ENCODE measurements at places on chromosomes 16 and 17. TPM values are rescaled to one million over a fixed set of nuclear protein-coding genes. Genes with fewer than 3 reads are reported as not detected.

Gene CACNG1
- not detected for total RNA-seq

Gene G6PC1
- total RNA-seq: not detected

Gene CD300LG
- not detected for total RNA-seq

Gene RHBDL3
- 0.88 TPM for total RNA-seq

Gene ABCA10
- 0.91 TPM for total RNA-seq

Gene KRT24
- total RNA-seq: not detected

Gene KRTAP4-6
- total RNA-seq: not detected

Gene CCDC200
- total RNA-seq: not detected

DNA sequence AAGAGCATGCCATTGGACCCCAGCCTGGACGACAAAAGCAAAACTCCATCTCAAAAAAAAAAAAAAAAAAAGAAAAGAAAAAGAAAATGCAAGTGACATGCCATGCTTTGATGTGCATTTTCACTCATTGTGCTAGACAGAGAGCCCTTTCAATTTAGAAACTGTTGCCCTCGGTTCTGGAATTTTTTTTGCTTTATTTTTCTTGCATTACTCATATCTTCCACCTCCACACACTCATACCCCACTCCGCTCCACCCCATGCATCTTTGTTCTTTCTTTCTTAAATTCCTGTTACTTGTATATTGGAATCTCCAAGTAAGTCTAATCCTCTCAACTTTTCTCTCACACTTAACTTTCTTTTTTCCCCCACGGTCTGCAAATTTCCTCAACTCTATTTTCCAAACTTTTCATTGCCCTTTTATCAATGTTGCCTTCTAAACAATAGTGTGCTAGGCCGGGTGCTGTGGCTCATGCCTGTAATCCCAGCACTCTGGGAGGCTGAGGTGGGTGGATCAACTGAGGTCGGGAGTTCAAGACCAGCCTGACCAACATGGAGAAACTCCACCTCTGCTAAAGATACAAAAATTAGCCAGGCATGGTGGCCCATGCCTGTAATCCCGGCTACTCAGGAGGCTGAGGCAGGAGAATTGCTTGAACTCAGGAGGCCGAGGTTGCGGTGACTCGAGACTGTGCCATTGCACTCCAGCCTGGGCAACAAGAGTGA lies 16.8 kb upstream of the SUZ12 start:
- H3K27me3 ChIP-seq: peaks cover 37% of the 10 kb centered on the region
- no peak for DNase-seq
- no peak overlapping the region for H3K27ac ChIP-seq
- no peaks in the 10 kb centered on the region for H3K36me3 ChIP-seq
- H3K4me3 ChIP-seq: peak overlapping the region; percentile 2
- H3K4me1 ChIP-seq: peaks cover 6% of the 10 kb centered on the region

DNA sequence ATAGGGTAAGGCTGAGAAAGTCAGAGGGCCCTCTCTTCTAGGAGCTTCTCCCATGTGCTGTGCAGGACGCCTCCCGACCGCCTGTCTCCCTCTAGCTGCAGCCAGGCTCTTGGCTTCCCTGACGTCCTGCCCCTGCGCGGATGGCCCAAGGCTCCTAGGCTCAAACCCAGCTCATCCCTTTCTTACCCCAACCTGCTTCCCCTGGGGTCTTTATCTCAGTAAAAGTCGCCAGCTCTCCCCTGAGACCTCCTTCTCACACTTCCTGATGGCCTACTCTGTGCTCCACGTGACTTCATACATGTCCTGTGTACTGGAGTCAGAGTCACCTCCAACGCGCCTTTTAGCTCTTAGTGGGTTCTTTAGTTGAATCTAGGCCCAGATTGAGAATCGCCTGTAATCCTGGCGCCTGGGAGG lies 1.1 kb upstream of the ZNF747 start:
- H3K36me3 ChIP-seq: peaks cover 11% of the 10 kb centered on the region
- peak; percentile 73 for DNase-seq
- H3K27me3 ChIP-seq: no peaks in the 10 kb centered on the region
- peaks cover 21% of the 10 kb centered on the region for H3K4me1 ChIP-seq
- H3K27ac ChIP-seq: peak overlapping the region; percentile 99
- peak overlapping the region; percentile 96 for H3K4me3 ChIP-seq

- H3K27ac ChIP-seq: peak overlapping the region; percentile 95
- H3K27me3 ChIP-seq: no peaks in the 10 kb centered on the region
- H3K4me1 ChIP-seq: peaks cover 66% of the 10 kb centered on the region
- DNase-seq: no peak
Observed at GRCh38 chr16:23863511-23864422, 28.0 kb downstream of the PRKCB start.

GRCh38 chr16:9199751-9200150 lies 108.3 kb downstream of the HAPSTR1 start:
- H3K36me3 ChIP-seq: no peaks in the 10 kb centered on the region
- no peak overlapping the region for H3K27ac ChIP-seq
- DNase-seq: no peak

- H3K4me3 ChIP-seq: no peak overlapping the region
- DNase-seq: no peak
- H3K4me1 ChIP-seq: peaks cover 6% of the 10 kb centered on the region
Observed at GRCh38 chr17:82325286-82326180, 8.0 kb downstream of the SECTM1 start.

GRCh38 chr17:40121181-40122135 lies at the start of gene MSL1:
TSS of gene MSL1 (plus strand) at chr17:40121971. CDS start at chr17:40122613, 642 bp downstream.
- H3K4me3 ChIP-seq: peak within 1 kb of the TSS; percentile 81
- no peaks in the 10 kb centered on the region for H3K27me3 ChIP-seq
- peaks cover 33% of the 10 kb centered on the region for H3K4me1 ChIP-seq
- peaks cover 17% of the 10 kb centered on the region for H3K36me3 ChIP-seq
- DNase-seq: peak; percentile 91

- H3K4me1 ChIP-seq: peaks cover 36% of the 10 kb centered on the region
- no peak overlapping the region for H3K4me3 ChIP-seq
- H3K27me3 ChIP-seq: no peaks in the 10 kb centered on the region
- no peak for DNase-seq
Observed at GRCh38 chr16:29644338-29644857, 18.6 kb upstream of the SPN start.

DNA sequence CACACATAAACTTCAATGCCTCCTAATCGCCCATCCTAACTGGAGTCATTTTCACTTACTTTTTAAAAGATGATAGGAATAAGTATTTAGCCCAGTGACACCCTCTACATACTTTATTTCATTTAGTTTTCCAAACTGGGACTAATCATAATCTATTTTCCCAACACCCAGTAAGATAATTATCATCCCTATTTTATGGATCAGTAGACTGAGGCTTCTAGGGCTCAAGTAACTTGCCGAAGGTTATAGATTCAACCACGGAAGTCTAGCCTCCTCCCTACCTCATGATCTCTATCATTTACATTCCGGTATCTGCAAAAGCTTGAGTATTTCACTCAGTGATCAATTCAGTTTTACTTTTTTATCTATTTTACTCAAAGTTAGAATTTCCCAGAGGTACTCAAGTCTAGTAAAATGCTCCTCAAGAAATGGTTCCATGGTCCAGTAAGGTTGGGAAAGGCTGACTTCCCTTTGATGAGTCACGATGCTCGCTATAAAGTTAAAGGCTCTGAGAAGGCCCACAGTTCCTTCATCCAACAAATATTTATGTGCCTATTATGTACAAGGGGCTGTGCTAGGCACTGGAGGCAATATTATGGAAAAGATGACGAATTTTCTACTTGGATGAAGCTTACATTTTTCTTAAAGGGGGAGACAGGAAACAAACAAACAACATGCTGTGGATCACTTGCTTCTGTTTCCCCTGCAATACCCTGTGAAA lies 75.1 kb downstream of the TOX3 start:
- H3K27me3 ChIP-seq: no peaks in the 10 kb centered on the region
- no peak overlapping the region for H3K4me3 ChIP-seq
- no peaks in the 10 kb centered on the region for H3K36me3 ChIP-seq
- no peak for DNase-seq
- no peaks in the 10 kb centered on the region for H3K4me1 ChIP-seq

DNA sequence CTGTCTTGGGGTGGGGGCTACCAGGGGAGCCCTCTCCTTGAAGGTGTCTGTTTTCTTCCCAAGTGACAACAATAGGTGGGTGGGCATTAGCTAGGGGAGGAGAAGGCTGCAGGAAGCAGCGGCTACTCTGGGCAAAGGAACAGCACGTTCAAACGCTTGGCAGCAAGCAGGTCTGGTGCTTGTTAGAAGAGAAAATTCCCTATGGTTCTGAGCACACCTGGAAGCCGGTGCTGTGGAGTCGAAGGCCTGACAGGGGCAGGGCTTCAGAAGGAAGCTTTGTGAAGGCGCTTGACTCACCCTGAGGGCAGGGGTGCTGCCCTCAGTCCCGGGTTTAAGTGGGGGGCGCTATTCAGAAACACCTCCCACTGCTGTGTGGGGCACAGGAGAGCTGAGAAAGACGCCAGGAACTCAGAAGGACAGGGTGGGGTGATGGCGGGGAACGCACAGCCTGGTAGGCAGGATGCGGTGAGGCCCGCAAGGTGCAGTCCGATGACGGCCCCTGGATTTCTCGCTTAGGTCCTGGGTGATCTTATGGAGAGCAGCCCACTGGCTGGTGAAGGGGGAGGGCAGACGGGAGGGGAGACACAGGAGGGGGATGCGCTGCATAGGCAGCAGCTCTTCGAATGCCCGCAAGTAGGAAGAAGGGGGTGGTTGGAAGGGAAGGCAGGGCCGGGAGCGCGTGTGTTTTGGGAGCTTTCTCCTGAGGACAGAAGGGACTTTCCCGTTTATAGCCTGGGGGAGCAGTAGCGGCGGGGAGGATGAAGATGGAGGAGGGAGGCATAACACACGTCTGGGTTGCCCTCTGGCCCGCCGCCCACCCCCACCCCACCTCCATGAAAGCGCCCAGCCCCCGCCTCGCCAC lies 3.2 kb downstream of the GJD3 start:
- H3K36me3 ChIP-seq: no peaks in the 10 kb centered on the region
- H3K27ac ChIP-seq: no peak overlapping the region
- peak; percentile 28 for DNase-seq
- H3K4me1 ChIP-seq: peaks cover 22% of the 10 kb centered on the region
- H3K27me3 ChIP-seq: peaks cover 15% of the 10 kb centered on the region

GRCh38 chr17:60993497-60993896 lies 315.8 kb downstream of the BCAS3 start:
- H3K4me3 ChIP-seq: no peak overlapping the region
- H3K4me1 ChIP-seq: no peaks in the 10 kb centered on the region
- H3K27ac ChIP-seq: no peak overlapping the region
- peaks cover 4% of the 10 kb centered on the region for H3K27me3 ChIP-seq
- no peaks in the 10 kb centered on the region for H3K36me3 ChIP-seq

- H3K27me3 ChIP-seq: peaks cover 9% of the 10 kb centered on the region
- no peak for DNase-seq
- no peak overlapping the region for H3K27ac ChIP-seq
Observed at GRCh38 chr16:83952587-83952939, 477 bp upstream of the OSGIN1 start.

- H3K27ac ChIP-seq: no peak overlapping the region
- H3K27me3 ChIP-seq: peaks cover 23% of the 10 kb centered on the region
- peaks cover 4% of the 10 kb centered on the region for H3K4me1 ChIP-seq
- no peaks in the 10 kb centered on the region for H3K36me3 ChIP-seq
Observed at GRCh38 chr16:976389-976931, 5.1 kb upstream of the SOX8 start.

- H3K36me3 ChIP-seq: no peaks in the 10 kb centered on the region
- H3K27ac ChIP-seq: no peak overlapping the region
- no peaks in the 10 kb centered on the region for H3K4me1 ChIP-seq
- DNase-seq: no peak
Observed at GRCh38 chr17:65856865-65857264, 295.4 kb upstream of the AXIN2 start.

DNA sequence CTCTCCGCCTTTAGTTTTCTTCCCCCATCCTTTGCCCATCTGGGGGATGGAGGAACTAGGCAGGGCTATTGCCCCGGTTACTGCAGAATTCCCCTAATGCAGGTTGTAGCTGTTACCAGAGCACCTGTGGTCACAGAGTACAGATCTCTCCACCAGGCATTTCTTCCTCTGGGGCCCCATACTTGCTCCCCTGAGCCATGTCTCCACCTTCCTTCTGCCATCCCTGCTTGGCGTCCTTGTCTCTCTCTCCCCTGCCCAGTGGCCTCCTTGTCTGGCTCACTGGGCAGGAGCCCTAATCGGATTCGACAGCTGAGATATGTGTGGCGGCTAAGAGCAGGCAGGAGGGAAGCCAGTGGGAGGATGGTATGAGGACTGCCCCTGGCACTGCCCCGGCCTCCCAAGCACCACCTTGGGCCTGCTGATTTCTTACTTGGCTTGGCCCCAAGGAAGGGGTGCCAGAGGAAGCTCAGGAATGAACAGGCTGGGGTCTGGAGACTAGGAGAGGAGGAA lies 2.0 kb downstream of the RARA start:
- H3K36me3 ChIP-seq: no peaks in the 10 kb centered on the region
- H3K27me3 ChIP-seq: no peaks in the 10 kb centered on the region
- peaks cover 61% of the 10 kb centered on the region for H3K4me1 ChIP-seq
- no peak for DNase-seq

DNA sequence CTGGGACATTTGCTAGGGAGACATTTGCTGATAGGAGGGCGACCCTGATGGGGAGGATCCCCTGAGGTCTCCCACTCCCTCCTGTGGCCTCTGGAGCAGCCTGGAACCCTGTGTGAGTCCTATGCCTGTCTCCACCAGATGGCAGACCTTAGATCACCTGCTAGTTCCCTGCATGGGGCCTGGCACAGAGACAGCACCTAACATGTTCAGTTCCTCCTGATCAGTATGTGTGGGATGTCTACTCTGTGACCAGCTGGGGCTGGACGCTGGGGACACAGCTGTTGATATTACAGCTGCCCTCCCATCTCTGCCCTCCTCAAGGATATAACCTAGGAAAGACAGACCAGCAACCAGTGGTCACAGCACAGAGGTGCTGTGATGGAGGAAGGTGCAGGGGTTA lies 1.1 kb upstream of the ADCY7 start:
- peaks cover 5% of the 10 kb centered on the region for H3K27me3 ChIP-seq
- DNase-seq: no peak
- H3K4me3 ChIP-seq: peak overlapping the region; percentile 55
- H3K36me3 ChIP-seq: peaks cover 9% of the 10 kb centered on the region
- H3K4me1 ChIP-seq: peaks cover 66% of the 10 kb centered on the region

GRCh38 chr16:23293016-23293415 lies 9.1 kb upstream of the SCNN1B start:
- no peak overlapping the region for H3K27ac ChIP-seq
- H3K27me3 ChIP-seq: peaks cover 19% of the 10 kb centered on the region
- no peak for DNase-seq

- H3K36me3 ChIP-seq: peaks cover 25% of the 10 kb centered on the region
- H3K4me3 ChIP-seq: peak overlapping the region; percentile 94
- H3K27me3 ChIP-seq: no peaks in the 10 kb centered on the region
- H3K27ac ChIP-seq: peak overlapping the region; percentile 94
- H3K4me1 ChIP-seq: peaks cover 49% of the 10 kb centered on the region
Observed at GRCh38 chr16:23508589-23509440, 1.5 kb downstream of the GGA2 start.

DNA sequence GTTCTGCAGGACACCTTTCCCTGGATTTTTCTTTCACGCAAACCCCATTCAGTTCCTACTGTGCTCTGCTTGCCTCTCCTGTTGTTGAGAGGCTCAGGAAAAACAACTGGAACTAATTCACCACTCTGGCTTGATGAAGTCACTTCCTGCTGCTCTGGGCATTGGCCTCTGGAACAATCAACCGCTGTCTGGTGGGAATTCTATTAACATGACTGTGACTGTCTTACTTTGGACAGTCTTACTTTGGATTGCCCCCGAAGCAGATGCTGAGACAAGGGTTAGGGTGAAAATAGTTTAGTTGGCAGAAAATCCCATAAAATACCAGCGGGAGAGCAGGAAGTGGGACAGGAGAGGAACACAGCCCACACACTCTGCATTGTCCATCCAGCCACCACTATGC lies 90.0 kb upstream of the HSBP1 start:
- peaks cover 11% of the 10 kb centered on the region for H3K4me1 ChIP-seq
- no peak overlapping the region for H3K4me3 ChIP-seq
- peaks cover 6% of the 10 kb centered on the region for H3K27me3 ChIP-seq
- H3K36me3 ChIP-seq: no peaks in the 10 kb centered on the region
- DNase-seq: no peak
- H3K27ac ChIP-seq: no peak overlapping the region

GRCh38 chr17:80819422-80820164 lies 172.0 kb upstream of the CHMP6 start:
- peak; percentile 31 for DNase-seq
- H3K27me3 ChIP-seq: no peaks in the 10 kb centered on the region
- H3K36me3 ChIP-seq: peaks cover 37% of the 10 kb centered on the region
- peak overlapping the region; percentile 76 for H3K27ac ChIP-seq
- H3K4me1 ChIP-seq: peaks cover 29% of the 10 kb centered on the region
